ENCODE measurements at places on chromosomes 12 and 14. TPM values are rescaled to one million over a fixed set of nuclear protein-coding genes. Genes with fewer than 3 reads are reported as not detected.

The INHBE gene
- 0.24 TPM for total RNA-seq

The SAMD15 gene
- 0.39 TPM for total RNA-seq

The NRL gene
- total RNA-seq = 1.0 TPM

The VRTN gene
- total RNA-seq = not detected

The CPNE6 gene
- total RNA-seq = not detected

The SLC25A47 gene
- 0.48 TPM for total RNA-seq
